ENCODE measurements at places on chromosomes 5 and 9.

DNA sequence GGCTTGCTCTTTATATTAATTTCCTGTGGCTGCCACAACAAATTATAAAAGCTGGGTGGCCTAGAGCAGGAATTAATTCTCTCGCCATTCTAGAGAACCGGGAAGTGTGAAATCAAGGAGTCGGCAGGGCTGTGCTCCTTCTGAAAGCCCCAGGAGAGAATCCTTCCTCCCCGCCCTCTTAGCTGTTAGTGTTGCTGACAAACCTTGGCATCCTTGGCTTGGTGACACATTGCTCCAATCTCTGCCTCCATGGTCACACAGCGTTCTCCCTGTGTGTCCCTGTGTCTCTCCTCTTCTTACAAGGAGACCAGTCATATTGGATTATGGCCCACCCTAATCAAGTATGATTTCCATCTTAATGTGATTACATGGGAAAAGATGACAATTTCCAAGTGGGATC, 55.9 kb upstream of the NEURL1B start:
- DNase-seq, result no peak

DNA sequence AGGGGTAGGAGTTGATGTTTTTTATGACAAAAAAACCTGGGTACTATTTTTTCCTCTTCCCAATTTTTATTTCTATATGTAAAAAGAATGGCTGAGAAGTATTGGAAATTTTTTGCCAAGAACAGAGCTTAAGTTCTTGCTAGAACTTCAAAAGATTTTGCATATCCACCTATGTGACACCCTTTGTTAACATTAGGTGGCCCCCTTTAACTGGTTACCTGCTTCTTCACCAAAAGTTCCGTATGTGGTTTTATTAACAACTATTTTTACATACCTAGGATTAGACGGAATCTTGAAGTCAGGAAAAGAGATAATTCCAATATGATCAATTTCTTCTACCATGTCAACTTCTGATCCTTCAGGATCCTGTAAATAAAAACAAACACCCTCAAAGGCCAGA, 15.5 kb downstream of the C5 start:
- no peak for DNase-seq

GRCh38 chr5:129500101-129500500, 40.0 kb downstream of the ADAMTS19 start:
- no peak for DNase-seq

GRCh38 chr5:15267966-15268365, 232.0 kb upstream of the FBXL7 start:
- DNase-seq, result no peak

DNA sequence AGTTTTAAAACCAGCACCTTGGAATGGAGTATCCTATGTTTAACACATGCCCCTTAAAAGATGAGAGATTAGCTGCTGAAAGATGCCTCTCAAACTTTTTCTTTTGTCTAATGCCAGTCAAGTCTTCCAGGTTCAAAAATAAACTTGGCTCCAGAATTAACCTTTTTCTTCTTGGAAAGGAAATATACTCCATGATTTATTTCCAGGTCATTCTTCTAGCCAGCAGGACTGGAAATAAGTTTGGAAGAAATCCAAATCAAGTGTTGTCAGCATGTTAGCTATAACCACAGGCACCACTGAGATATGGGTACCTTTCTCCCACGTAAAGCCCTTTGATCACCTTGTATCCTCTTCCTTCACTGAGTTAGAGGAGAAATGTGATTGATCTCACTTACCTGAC, 56.1 kb downstream of the NLN start:
- DNase-seq, result no peak

GRCh38 chr9:31253800-31254762, 1130.4 kb upstream of the ACO1 start:
- DNase-seq, result no peak

DNA sequence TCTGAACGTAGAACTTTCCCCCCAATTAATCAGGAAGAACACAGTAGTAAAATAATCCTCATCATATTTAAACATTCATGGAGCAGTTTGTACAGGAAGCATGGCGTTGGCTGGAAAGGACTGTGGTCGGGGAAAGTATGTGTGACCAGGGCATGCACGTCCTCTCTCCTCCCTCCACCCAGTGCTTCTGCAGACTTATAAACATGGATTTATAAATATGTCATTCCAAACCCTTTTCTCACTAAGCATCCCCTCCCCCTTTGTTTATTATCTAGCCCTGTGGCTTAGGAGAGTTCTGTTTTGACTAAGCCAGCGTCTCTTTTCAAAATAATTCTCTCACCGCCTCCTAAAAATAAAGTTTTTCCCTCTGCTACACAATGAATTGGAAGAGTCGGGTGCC, 70.4 kb upstream of the DAP start:
- no peak for DNase-seq

GRCh38 chr5:85488295-85488694, 1103.6 kb upstream of the EDIL3 start:
- no peak for DNase-seq

GRCh38 chr5:172860520-172861443, 26.7 kb downstream of the ERGIC1 start:
- no peak for DNase-seq

DNA sequence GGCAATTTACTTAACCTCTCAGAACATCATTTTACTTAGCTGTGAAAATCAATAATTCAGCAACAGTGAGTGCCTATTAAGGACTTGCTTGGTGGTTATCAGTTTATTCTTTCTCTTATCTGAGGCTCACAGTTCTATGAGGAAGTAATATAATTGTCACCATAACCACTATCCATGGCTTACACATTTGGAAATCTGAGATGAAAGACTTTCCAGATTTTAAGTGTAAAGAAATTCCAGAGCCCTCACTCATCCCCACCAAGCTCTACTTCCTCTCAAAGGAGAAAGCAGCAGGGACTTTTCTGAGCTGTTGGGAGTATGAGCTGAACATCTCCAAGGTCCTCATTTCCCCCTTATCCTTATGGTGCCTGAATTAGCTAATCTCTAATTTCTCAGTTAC, 321.5 kb downstream of the FBXL7 start:
- no peak for DNase-seq

- no peak for DNase-seq
Observed at GRCh38 chr9:89865357-89865756, 260.5 kb downstream of the GADD45G start.

- peak; percentile 74 for DNase-seq
Observed at GRCh38 chr5:179803651-179804554, 2.8 kb downstream of the MGAT4B start.

GRCh38 chr5:2192496-2192895, 309.8 kb upstream of the IRX4 start:
- no peak for DNase-seq

DNA sequence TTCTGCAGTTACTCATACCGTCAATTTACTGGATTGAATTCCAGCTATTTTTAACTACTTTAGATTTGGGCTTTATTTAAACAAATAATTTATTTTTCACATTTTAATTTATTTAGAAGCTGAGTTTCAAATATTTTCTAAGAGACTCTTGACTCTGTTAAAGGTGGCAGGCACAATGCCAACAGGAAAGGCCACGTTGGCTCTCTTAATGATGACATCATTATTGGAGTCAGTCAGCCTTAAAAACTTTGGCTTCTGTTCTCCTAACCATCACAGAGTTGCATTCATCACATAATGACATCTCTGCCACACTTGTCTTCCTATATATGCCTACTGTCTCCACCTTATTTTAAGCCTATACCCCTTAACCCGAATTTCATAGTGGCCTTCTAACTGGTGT, 172.3 kb upstream of the PLPPR1 start:
- DNase-seq, result no peak

DNA sequence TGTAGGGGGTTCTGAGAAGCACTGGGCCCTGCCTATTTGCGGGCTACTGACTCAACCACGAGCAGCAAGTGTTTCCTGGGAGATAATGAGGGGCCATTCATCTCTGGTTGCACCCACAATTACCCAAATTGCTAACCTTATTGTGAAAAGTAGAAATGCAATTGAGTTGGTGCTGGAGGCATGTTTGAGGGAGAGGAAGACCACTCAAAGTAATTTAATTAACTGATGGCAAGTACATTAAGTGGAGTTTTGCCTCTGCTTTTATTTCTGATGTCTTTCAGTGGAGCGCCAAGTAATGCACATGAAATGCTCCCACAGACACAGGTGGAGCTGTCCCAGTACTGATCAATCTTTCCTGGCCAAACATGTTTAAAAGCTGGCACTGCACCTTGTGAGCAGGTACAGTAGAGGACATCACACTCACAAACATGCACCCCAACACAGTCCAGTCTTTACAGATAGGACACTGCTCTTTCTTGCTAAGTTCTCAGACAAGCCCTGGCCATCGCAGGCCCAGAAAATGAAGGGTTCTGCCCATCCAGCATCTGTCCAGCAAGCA, 195.4 kb downstream of the HSPA4 start:
- no peak for DNase-seq

- DNase-seq, result no peak
Observed at GRCh38 chr9:14453286-14453685, 139.3 kb upstream of the NFIB start.

DNA sequence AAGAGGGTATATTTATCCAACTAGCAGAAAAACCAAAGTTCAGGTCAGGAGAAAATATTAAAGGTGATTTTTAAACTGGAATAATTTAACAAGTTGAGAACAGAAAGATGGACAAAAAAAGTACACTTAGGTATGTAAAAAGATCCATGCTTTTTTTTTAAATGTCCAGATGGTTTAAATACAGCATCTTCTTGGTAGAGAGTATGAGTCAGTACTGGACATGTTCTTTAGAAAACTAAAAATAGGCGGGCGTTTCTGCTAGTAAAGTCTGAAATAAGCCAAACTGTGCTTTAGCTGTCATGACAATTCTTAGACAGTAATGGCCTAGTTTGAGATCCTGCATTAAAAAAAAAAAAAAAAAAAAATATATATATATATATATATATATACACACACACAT, 255.9 kb upstream of the ST8SIA4 start:
- DNase-seq, result no peak

DNA sequence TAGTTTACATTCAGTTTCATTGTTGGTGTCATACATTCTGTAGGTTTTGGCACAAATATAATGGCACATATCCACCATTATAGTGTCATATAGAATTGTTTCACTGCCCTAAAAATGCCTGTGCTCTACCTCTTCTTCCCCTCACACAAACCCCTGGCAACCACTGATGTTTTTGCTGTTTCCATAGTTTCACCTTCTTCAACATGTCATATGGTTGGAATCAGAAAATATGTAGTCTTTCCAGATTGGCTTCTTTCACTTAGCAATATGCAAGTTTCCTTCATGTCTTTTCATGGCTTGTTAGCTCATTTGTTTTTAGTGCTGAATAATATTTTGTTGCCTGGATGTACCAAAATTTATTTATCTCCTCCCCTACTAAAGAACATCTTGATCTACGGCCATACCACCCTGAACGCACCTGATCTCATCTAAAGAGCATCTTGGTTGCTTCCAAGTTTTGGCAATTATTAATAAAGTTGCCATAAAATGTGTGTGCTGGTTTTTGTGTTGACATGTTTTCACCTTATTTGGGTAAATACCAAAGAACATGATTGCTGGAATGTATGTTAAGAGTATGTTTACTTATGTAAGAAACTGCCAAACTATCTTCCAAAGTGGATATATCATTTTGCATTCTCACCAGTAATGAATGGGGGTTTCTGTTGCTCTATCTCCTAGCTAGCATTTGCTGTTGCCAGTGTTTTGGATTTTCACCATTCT, 17.0 kb upstream of the CDK20 start:
- no peak for DNase-seq

GRCh38 chr5:88673253-88674105, 209.5 kb downstream of the MEF2C start:
- no peak for DNase-seq

All from activated naive CD8-positive, alpha-beta T cell treated with anti-CD3 and anti-CD28 coated beads, Interleukin-2, amount 50 U/mL, for 24 hours (primary cell).